DMS79 (cell line): ENCODE measurements at places on chromosomes 12 and 14.

DNA sequence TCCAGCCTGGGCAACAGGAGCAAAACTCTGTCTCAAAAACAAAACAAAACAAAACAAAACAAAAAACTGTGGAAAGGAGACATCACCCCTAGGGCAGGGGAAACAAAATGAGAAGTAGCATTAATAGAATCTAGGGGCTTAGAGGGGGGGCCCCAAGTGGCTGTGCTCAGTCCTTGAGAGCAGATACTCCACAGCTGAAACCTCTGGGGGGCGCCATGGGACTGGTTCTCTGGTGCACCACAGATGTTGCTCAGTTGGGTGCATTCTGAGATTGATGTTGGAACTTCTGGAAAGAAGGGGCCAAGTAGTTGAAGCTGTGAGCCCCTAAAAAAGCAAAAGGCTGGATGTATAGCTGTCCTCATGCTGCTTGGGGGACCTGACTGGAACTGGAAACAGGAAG is 11.8 kb upstream of the SYNE2 start:
- DNase-seq: no peak

DNA sequence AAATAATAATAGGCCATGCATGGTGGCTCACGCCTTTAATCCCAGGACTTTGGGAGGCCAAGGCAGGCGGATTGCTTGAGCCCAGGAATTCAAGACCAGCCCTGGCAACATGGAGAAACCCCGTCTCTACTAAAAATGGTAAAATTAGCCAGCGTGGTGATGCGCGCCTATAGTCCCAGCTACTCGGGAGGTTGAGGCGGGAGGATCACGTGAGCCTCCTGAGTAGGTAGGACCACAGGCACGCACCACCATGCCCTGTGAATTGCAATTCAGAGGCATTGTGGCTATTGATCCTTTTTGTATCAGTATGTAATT is 2.3 kb downstream of the ARHGDIB start:
- no peak for DNase-seq

DNA sequence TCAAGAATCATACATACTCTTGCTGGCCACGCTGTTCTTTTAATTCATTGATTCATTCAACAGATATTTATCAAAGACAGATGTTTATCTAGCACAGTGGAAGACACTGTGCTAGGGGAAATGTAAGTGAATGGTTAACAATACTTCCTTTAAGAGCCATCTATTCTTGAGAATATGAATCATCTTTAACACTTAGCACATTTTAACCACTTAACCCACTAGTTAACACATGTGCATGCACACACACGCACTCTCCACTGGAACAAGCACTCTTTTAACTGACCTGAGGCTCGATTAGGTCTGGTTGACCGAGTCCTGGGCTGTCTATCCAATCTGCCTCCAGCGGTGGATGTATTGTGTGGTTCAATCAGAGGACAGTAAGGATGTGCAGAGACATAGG is 34.6 kb downstream of the LMNTD1 start:
- no peak for DNase-seq

GRCh38 chr12:115078334-115078733 is 394.4 kb upstream of the TBX3 start:
- DNase-seq: no peak

DNA sequence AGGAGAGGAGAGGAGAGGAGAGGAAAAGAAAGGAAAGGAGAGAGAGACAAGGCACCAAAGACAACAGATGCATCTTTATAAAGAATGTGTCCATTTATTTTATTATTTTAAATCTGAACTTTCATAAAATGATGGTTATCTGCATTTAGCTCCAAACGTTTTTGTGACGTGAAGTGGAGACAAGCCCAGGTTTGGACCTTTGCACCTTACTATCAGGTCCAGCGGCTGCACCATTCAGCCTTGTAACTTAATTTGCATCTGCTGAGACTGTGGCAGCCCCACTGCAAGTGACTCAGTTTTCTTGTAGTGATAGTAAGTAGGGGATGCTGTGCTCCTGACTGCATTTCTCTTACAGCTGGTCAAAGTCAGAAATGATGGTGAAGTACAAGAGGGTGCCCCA is 130.7 kb downstream of the NTF3 start:
- no peak for DNase-seq

- no peak for DNase-seq
These were observed 13.5 kb upstream of the GOLGA5 start for GRCh38 chr14:92780444-92781232.

DNA sequence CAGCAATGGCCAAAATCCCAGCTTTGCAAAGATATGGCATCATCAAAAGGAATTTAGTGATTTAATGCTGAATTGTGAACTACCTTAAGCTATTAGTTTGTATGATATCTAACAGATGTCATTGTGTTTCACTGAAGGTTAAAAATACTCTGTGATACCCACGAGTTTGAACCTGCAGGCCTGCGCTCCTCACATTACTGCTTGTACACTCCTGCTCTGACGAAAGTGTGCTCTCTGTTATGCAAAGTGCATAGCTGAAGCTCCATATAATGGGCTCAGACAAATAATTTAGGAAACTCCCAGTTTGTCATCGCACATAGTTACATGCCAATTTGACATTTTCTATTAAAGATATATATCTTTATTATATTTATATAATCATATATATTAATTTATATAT is 52.2 kb downstream of the SPPL3 start:
- no peak for DNase-seq

- DNase-seq: peak; percentile 45
These were observed 764 bp downstream of the RBM25 start for GRCh38 chr14:73058922-73059673.

- DNase-seq: no peak
These were observed 343.2 kb downstream of the ZFP36L1 start for GRCh38 chr14:68449561-68450181.

- no peak for DNase-seq
These were observed 27.1 kb downstream of the DEGS2 start for GRCh38 chr14:100132161-100132902.

- peak; percentile 81 for DNase-seq
These were observed 81.2 kb downstream of the TMEM260 start for GRCh38 chr14:56660677-56661389.

- DNase-seq: no peak
These were observed 115.4 kb upstream of the OVCH1 start for GRCh38 chr12:29612912-29613311.

DNA sequence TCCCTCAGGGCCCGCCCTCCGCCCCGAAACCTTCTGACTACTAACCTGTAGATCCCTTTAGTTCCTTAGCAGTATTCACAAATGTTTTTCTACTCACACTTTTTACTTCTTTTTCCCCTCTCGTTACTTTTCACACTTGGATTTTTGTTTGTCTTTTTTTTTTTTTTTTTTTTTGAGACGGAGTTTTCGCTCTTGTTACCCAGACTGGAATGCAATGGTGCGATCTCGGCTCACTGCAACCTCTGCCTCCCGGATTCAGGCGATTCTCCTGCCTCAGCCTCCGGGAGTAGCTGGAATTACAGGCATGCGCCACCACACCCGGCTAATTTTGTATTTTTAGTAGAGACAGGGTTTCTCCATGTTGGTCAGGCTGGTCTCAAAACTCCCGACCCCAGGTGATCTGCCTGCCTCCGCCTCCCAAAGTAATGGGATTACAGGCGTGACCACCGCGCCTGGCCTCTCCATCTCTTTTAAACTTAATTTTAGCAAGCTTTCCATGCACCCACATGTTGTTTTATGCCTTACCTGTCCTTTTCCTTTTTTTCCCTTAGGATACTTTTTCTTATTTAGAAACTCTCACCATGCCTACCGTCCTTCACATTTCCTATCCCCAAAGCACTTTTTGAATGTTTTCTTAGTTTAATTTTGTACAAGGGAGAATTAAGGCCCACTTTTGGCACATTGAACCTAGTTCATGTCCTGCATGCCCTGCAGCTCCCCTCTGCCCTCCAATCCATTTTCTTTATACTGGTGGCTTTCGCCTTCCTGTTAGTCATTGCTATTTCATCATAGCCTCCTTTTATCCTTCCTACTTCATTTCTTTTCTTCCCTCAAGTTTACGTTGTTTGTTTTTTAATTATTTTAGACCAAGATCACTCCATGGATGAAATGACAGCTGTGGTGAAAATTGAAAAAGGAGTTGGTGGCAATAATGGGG is 1.1 kb downstream of the SP1 start:
- no peak for DNase-seq

GRCh38 chr14:23438101-23438971 is 2.9 kb upstream of the MYH7 start:
- DNase-seq: no peak

DNA sequence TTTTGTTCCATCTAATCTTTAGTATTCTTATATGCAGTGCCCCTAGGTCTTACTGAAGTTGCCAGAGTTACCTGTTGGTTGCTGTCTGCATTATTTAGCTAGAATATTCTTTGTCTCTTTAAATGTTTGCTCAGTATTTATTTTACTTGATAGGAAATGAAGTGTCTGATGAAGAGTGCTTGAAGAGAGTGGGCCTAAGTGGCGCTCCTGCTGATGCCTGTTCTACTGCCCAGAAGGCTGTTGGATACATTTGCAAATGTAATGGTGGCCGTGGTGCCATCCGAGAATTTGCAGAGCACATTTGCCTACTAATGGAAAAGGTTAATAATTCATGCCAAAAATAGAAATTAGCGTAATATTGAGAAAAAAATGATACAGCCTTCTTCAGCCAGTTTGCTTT is 18.9 kb downstream of the CMAS start:
- DNase-seq: peak; percentile 90

DNA sequence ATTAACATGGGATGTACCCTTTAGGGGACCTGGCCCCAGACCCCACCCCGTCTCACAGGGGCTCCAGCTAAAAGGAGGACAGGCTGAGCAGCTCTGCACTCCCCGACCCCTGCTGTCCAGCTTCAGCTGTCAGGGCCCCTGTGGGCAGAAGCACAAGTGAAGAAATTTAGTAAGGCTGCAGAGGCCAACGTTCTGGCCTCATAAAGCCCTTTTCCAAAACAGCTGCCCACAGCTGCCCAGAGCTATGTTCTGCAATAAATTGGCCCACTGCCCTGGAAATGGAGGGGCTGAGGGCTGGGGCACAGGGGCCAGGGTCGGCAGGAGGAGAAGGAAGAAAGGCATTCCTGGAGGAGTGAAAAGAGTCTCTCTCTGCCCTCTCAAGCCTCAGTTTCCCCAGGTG is 357.1 kb downstream of the BCL11B start:
- no peak for DNase-seq

- DNase-seq: no peak
These were observed 23.1 kb upstream of the COL2A1 start for GRCh38 chr12:48027183-48028002.

DNA sequence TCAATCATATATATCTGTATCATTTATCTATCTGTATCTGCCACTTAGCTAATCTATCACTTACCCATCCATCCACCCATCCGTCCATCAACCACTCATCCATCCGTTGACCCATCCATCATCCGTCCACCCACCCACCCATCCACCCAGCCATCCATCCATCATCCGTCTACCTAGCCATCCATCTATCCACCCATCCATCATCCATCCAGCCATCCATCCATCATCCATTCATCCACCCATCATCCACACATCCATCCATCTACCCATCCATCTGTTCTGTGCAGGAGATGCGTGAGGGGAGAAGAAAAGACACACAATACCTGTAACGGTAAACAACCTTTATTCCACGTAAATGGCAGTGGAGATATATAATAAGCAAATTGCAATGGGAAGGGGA is 20.2 kb downstream of the NOC4L start:
- DNase-seq: no peak

GRCh38 chr14:78083837-78084236 is 86.3 kb upstream of the NRXN3 start:
- DNase-seq: no peak

DNA sequence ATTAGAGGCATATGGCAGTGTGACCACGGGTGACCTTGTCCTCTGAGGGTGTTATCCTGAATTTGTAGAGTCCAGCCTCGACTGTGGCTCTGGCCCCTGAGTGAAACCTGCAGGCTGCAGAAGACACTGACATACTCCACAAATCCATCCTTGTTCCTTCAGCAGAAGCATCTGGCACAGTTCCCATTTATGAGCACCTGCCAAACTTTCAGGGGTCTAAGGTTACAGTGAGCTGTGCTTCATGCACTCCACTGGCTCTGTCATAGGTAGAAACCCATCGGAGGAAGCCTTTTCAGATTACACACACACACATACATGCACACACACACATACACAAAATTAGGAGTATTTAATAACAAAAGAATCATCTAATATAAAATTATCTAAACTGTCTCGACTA is 13.6 kb upstream of the NUAK1 start:
- peak; percentile 73 for DNase-seq

DNA sequence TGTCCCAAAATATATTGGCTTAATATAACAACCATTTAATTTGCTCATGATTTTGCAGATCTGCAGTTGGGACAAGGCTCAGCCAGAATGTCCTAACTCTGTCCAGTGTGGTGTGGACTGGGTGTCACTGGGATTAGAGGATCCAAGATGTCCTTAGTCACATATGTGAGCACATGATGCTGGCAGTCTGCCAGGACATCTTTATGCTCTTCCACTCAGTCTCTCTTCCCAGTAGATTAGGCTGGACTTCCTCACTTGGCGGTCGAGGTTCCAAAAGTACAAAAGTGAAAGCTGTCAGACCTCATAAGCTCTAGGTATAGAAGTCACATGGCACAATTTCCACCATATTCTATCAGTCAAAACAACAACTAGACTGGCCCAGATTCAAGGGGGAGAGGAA is 167.9 kb upstream of the NTF3 start:
- DNase-seq: no peak

DNA sequence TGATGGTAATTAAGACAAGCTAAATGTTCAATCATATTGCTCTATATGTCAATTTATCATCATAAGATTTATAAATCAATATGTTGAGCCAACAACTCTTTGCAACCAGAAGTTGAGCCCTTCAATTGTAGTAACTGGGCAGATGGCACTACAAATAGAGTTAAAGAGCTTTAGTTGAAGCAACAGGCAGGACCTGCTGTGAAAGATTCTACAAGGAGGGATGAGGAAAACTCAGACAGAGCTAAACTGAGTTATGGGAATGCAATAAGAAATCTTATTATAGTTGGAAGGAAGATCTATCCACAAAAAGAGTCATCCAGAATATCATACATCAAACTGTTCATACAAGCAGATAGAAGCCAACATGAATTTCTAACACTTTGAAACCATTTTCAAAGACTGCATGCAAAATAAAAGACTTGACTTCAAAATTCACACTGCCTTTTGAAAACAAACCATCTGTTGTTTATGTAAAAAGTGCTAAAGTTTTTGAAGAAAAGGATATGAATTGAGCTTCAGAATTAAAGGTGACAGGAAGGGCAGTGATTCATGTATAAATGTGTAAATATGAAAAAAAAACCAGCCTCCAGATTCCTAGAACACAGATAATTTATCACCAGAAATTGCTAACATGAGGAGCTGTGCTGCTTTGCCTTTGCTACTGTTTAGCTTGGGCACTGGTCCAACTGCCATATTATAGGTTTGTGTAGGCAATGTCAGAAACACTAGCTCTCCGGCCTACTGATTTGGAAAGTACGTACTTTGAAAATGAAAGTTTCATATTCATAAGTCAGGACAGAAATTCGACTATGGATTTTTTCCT is 133.2 kb downstream of the SLC35F4 start:
- DNase-seq: peak; percentile 18

DNA sequence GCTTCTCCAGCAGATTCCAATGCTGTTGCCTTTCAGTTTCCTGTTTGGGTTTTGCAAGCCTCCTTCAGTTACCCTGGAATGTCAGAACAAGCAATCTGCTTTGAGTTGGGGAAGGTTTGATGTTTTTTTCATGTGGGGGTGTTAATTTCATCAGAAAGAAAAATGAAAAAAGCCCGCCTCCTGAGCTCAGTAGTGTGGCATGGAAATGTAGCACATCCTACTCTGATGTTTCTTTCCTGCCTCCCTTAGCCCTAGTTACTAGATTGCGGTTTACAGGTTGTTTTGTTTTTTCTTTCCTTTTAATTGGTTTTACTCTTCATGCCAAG is 22.6 kb downstream of the IFNG-AS1 start:
- DNase-seq: no peak
